Esophagus squamous epithelium (tissue), 5 donors: ENCODE measurements at places on chromosomes 16 and 17.

GRCh38 chr16:80198311-80199299, 342.2 kb upstream of the DYNLRB2 start:
- DNase-seq, result no peak

- no peak for DNase-seq
These were observed 33.2 kb downstream of the MRC2 start for GRCh38 chr17:62660629-62661118.

- no peak for DNase-seq
These were observed 188.1 kb downstream of the CCDC182 start for GRCh38 chr17:57556977-57557376.

DNA sequence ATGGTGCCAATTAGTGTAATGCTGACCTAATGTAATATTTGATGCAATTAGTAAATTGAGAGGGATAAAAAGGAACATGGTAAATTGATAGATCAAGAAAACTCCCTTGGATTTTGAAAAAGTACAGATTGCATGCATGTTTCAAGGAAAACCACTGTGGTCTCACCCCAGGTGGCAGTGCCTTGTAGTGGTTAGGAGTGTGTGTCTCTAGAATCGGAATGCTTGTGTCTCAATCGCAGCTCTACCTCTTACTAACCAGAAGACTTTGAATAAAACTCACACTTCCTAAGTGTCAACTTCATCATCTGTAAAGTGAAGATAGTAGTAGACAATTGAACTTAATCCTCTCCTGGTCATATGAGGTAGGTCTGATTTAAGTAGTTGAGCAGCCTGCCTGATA, 128.9 kb upstream of the GOT2 start:
- DNase-seq, result no peak

DNA sequence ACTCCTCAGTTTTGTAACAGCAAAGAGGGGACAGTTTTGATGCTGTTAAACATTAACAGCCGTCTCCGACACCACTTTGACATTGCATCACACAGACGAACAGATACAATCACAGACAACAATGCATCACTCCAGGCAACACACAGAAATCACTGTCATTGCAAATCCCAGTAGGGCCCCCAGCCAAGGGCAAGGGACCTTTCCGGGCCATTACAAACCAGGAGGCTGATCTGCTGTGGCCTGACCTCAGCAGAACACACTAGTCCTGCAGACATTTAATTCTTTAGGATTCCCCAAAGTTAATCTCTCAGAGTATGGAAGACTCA, 136.2 kb upstream of the RCVRN start:
- DNase-seq, result no peak

DNA sequence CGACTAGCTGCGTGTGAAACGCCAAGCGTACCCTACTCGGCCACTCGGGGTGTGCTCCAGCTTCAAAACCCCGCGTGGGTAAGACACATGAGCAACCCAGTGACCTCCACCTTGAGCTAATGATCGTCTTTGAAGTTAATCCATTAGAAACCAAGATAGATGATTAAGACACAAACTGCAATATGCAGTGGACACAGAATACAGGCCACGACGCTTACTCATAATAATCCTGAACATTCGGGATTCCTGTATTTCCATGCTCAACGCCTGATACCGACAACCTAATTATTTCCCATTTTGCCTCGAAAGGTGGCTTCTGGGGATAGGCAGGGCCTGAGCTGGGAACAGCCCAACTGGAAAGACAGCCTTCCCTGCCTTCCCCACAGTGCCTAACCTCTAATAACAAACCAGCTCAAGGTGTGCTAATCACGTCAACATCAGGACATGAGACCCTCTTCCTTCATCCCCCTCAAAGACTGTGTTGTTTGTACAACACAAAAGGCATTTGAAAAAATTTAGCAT, 504 bp upstream of the COPRS start:
- DNase-seq, result no peak

- no peak for DNase-seq
These were observed at the start of gene ADORA2B for GRCh38 chr17:15944759-15945526. Gene ADORA2B (plus strand): TSS chr17:15945130. CDS start chr17:15945249, 119 bp downstream.

DNA sequence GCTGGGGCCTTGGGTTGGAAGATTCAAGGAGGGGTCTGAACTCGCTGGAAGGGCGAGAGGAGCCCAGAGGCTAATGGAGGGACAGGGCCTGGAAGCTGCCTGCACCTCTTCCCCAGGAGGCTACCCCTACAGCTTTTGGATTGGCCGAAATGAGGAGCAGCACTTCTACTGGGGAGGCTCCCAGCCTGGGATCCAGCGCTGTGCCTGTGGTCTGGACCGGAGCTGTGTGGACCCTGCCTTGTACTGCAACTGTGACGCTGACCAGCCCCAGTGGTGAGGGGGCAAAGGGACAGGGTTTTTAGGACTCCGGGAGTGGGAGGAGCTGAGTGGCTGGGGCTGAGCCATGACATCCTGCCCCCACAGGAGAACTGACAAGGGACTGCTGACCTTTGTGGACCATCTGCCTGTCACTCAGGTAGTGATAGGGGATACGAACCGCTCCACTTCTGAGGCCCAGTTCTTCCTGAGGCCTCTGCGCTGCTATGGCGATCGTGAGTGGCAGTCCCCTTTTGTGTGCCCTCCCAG, 8.8 kb downstream of the CNTNAP1 start:
- no peak for DNase-seq

- no peak for DNase-seq
These were observed 6.6 kb downstream of the CAPN15 start for GRCh38 chr16:534135-534534.

DNA sequence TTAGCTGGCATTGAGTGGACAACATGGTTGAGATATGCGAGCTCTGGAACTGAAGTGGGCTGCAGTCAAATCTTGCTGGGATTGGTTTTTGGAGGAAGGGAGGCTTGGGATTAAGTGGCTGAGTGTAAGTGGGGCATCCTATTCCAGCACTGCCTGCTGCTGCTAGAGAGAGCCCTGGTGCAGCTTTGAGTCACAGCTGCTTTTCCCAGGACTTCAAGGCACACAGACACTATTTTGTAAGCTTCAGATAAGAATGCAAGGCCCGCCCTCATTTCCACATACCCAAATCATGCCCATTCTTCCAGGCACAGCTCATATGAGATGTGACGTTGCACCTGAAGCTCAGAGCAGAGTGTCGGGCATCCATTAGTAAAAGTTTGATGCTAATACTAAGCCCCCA, 10.2 kb upstream of the MAF start:
- no peak for DNase-seq

DNA sequence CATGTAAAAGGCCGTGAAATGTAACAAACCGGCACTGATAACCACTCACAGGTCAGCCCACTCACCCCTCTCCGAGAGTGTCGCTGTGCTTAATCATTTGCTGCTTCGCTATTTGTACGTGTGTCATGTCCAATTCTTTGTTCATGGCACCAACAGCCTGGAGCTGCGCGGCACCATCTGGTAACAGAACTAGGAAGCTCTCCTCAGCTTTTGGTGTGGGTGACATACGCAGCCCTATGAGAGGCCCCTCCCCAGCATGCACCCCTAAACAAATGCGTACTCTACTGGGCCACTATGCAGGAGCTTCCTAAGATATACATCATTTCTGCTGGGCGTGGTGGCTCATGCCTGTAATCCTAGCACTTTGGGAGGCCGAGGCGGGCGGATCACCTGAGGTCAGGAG, 2.3 kb upstream of the PECAM1 start:
- no peak for DNase-seq

GRCh38 chr17:14733376-14733775, 432.5 kb downstream of the HS3ST3B1 start:
- DNase-seq, result no peak

GRCh38 chr17:5823219-5823618, 238.9 kb upstream of the NLRP1 start:
- DNase-seq, result no peak

DNA sequence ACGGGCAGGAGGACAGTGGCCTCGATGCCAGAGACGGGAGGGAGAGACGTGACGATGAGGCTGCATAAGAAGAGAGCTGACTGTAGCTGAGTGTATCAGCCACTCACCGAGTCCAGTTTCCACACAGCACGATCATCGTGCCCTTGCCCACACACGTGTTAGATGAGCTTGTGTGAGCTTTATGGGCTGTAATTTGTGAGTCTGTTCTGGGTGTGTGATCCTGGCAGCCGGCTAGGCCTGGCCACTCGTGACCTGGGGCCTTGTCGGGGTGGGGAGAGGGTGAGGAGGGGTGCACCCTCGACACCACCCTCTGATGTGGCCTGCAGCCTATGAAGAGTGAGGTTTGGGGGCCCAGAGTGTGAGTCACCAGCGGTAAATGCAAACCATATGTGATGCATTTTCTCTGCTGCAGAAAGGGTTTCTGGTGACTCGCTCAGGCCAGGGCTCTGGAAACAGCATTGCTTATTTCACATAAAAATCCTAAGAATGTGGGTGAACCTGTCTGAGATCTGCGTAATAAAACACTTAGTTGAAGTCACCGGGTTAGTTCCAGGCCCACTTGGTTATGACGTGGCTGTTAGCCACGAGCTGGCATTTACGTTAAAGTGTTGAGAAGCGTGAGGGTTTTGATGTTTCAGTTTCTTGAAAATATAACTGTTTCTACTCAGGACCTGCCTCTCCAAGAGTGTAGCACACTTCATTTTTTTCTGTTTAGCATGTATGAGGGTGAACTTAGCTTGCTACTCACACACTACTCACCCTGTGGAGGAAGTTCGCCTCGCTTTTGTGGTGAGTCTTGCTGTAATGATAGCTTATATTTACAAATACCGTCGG, 4.2 kb downstream of the METRNL start:
- no peak for DNase-seq

DNA sequence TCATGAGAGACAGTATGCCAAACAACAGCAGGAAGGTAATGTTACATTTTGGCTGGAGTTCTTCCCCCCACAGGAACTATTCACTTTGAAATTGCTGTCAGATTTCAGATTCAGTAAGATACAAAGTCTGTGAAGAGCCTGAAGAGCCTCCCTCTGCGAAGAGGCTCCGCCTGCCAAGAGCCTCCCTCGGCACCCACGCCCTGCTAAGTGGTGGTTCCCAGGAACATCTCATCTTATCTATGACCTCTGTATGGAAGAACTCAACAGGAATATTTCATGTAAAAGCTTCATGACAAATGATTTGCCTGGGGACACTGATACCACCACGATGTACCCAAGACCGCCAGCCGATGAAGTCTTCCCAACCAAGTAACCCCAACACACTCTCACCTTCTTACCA, 3.2 kb downstream of the ZC3H7A start:
- no peak for DNase-seq

DNA sequence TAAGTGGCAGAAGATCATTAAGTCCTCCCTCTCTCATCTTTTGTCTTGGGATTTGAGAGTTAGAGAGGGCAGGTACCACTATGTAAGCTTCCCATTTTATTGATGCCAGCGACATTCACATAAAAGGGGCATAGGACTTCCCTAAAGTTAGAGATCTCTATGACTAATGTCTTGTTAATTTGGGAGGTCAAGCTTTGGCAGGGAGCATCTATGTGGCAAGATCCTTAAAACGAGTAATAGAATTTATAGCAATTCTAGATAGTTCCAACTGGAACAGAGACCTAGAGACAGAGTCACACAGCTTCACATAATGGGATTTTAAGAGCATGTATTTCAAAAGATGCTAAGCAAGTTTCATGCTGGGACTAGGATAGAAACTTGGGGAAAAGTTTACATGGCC, 308.0 kb downstream of the MAP2K6 start:
- DNase-seq, result no peak

- DNase-seq, result no peak
These were observed 64.8 kb downstream of the CLEC16A start for GRCh38 chr16:11009027-11009755.

DNA sequence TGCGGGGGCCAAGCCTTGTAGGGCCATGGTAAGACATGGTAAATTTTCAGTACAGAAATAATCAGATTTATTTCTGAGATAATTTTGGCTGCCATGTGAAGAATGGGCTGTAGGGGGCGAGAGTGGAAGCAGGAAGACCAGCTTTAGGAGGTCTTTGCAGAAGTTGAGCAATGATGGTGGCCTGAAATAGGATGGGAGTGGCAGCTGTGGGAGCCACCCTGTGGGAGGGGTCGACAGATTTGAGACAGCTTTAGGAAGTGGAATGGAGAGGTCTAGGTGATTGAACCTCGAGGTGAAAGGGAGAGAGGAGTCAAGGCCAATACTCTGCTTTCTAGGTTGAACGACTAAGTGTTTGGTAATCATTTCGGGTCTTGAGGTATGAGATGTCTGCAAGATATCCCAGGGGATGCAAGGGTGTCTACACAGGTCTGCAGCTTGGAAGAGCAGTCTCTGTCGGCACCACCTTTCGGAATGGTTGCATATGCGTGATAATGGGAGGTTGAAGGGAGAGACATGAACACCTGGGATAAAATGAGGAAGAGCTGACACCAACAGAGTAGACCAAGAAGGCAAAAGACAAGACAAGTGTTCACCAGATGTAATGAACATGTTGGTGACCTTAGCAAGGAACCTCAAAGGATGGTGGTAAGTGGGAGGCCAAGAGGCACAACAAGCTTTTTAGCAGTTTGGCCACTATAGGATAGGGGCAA, 4.2 kb upstream of the ATXN7L3 start:
- no peak for DNase-seq

- DNase-seq, result no peak
These were observed 9.1 kb upstream of the PSMC3IP start for GRCh38 chr17:42586514-42587230.

- DNase-seq, result no peak
These were observed 8.3 kb upstream of the RASD1 start for GRCh38 chr17:17504341-17505140.

DNA sequence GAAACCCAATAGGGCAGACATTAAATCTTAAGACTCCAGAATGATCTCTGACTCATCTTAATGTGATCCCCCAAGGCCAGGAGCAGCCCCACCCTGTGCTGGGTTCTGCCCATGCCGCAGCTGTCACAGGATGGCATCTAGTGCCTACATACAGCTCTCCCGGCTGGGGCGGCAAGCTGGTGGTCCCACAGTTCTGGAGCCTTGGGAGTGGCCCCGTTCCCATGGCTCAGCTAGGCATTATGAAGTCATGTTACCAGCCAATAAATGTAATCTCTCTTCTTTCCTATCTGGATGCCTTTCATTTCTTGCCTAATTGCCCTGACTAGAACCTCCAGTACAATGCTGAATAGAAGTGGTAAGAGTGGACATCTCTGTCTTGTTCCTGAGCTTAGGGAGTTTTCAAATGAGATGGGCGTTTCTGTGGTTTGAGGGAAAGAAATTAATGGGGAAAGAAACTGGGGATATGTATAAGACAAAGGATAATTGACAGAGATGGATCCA, 95.7 kb upstream of the DNAH17 start:
- no peak for DNase-seq
